Sigmoid colon (tissue), 7 donors: ENCODE measurements at places on chromosomes 6 and 20.

GRCh38 chr6:152318278-152318677 lies 318.9 kb downstream of the SYNE1 start:
- no peak for DNase-seq

DNA sequence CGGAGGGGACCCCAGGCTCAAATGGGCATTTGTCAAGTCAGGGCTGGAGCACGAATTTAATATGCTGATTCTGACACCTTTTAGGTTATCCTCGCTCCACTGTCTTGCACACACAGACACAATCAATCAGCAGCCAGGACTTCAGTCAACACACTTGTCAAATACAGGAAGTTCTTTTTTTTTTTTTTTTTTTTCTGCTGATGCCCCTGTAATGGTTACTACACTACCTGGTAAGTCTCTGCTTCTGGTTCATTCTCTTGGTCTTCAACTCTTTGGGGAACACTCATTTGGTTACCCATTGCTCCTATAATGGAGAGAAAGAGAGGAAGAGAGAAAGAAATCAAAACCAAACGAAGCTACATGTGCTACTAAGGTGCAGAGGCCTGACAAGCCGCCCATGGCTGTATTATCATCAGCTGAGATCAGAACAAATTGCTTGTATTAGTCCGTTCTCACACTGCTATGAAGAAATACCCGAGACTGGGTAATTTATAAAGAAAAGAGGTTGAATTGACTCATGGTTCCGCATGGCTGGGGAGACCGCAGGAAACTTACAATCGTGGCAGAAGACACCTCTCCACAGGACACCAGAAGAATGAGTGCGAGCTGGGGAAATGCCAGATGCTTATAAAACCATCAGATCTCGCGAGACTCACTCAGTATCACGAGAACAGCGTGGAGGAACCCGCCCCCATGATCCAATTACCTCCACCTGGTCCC lies 11.8 kb downstream of the BCAS1 start:
- DNase-seq = no peak

DNA sequence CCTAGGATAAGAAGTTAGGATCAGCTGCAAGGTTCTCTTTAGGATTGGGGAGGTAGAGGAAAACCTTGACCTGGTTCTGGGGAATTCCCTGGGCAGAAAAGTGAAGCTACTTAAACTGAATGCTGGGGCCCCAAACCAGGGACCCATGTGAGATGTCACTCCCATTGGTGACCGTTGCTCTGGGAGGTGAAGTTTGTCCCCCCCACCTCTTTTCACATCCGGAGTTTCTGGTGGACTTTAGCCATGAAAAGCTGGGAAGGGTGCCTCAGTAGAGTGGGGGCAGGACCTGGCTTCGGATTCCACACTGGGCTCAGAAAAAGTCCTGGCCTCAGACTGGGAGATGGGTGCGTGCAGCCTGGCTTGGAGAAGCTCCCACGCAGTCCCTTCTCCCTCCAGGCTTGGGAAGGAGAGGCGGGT lies 13.2 kb downstream of the TJAP1 start:
- no peak for DNase-seq

- DNase-seq = no peak
These were observed 26.8 kb downstream of the MANBAL start for GRCh38 chr20:37316116-37316774.

DNA sequence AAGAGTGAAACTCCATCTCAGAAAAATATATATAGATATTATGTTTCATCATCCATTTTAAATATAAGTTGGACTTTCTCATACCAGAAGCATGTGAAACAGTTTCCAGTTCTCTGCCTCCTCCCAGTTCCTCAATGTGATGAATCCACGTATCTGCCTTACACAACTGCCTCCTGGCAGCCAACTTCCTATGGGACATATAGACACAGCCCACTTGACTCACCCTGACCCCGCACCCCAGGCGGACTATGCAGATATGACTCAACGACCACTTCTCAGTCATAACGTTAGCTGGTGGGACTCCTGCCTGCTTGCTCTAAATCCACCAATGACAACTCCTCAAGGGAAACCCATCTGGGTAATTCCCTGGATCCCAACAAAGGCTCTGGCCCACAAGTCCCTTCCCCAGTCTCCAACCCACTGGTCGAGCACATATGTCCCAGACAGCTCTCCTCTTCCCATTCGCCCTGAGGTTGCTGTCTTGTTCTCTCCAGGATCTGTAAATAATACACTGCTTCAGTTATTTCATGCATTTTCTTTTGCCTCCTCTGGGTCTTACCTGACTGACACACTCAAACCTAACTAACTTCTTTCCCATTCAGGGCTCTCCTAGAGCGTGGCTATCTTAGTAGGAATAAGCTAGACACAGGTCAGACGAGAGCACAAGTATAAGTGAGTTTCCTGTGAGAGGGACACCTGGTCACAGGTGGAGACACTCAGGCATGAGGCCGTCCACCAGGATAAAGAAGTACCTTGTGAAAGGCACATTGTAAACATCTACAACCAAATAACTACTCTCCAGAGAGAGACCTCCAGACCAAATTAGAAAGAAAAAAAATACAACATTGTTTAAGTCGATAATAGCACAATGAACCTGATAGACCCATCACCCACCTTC lies 548.5 kb downstream of the CD83 start:
- no peak for DNase-seq

DNA sequence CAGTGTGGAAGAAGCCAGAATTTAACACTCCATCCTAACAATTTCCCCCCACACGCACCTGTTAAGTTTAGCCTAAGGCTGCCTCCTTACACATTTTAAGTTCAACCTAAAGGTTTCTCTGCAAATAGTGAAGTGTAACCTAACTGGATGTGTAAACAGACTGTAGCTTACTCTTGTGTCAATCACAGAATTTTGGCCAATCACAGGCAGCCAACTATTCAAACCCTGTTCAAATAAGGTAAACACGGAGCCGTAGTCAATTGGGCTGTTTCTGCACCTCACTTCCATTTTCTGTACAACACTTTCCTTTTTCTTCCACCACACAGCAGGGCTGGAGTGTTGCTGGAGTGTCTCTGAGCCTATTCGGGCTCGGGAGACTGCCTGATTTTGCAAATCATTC lies 92.1 kb downstream of the ISM1 start:
- no peak for DNase-seq

- no peak for DNase-seq
These were observed 776.4 kb downstream of the C6orf118 start for GRCh38 chr6:164533045-164533362.

- DNase-seq = no peak
These were observed 12.2 kb downstream of the TTLL2 start for GRCh38 chr6:167336844-167337630.

- no peak for DNase-seq
These were observed 1.1 kb downstream of the TBP start for GRCh38 chr6:170555305-170555704.

DNA sequence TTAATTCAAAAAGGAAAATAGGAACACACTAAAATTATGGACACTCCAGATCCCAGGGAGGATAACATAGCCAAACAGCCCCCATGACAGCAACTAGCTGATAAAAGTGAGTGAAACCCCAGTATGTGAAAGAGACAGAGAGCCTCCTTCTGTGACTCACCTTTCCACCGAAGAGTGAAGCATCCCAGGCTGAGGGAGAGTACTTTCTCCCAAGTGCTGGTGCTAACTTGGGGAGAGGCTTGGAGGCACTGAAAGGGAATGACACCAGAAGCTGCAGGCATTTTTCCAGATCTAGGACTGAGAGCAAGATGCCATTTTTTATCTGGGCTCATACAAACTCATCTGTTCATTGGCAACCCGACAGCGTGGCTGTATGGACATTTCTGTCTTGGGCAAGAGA lies 339.8 kb downstream of the HTR1B start:
- no peak for DNase-seq

DNA sequence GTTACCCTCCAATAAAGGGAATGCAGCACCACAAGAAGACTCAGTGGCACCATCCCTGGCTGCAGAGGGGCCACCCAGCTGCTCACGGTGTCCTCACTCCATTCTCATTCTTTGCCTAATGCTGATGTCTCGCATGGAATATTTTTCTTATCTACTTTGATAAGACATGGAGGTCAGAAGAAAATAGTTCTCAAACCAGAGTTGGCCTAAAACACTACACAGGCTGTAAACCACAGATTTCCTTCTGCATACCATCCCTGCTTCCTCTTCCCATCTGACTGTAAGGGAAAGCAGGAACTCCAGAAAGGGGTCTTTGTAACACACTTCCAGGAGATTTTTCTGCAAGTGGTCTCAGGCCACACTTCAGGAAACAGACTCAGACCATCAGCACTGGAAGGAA lies 43.1 kb upstream of the CD93 start:
- no peak for DNase-seq

DNA sequence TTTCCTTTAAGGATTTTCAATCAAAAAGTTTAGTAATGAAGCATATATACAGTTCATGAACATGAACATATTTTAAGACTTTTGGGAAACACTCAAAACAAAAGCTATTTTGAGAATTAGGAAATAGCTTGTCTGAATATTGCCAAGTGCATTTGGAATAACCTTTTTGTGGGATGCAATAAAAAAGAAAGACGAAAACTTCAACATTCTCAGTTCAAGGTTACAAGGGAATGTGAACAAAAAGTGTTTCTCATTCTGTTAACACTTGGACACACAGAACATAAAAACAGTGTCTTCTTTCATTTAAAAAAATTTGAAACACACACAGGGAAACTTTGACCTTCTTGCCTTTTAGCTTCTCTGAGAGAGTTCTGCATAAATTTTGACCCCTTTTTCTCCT lies 72.7 kb upstream of the TCF21 start:
- DNase-seq = no peak

DNA sequence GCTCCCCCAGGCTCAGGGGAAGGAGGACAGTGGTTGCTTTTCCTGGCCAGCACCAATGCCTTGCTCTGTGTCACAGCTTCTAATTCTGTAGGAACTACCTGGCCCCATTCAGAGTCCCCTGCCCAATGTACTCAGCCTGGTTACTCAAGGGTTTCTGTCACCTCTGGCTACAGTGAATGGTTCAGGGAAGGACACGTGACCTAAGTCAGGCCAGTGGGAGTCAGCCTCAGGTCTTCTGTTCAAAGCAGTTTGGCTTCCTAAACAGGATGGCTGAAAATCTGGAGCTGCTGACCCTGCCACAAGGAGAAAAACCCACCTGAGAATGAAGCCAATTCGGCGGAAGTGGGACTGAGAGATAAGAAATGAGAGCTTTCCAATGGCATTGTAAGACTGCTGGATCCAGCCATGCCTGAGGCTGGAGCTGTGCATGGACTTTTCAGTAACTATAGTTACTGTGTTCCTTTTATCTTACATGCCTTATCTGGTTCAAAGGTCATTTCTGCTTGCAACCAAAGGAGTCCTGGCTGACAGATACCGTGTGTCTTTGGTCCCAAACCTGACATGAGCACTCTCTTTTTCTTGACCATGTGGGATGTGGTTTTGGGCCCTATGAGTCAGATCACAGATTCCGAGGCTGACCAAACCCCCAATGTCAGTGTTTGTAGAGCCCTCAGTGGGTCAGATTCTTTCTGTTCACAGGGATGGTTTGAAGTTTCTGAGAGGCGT lies 104.3 kb downstream of the SULF2 start:
- no peak for DNase-seq

DNA sequence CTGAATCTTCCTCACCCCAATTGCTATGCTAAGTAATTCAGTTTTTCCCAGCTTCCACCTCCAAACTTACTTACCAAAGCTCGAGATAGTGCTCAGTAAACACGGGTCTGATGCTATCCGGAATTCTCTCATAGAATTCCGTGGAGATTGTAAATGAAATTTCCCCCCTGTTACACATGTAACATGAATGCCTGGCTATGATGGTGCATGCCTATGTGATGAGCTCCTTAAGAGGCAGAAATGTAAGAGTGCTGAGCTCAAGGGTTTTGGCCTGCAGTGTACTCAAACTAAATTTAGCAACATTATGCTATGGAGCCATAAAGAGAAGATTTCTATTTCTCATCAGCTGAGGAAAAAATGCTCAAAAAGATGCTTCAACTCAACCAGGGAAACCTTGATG lies 133.4 kb upstream of the FUT9 start:
- no peak for DNase-seq

GRCh38 chr6:167755461-167755860 lies 71.2 kb upstream of the AFDN start:
- peak; percentile 45 for DNase-seq

GRCh38 chr20:37529214-37529967 lies 1.7 kb upstream of the BLCAP start:
- no peak for DNase-seq

- DNase-seq = peak; percentile 25
These were observed 130.8 kb downstream of the TAF4 start for GRCh38 chr20:61934716-61935530.

GRCh38 chr6:80009531-80009930 lies 5.1 kb downstream of the TTK start:
- DNase-seq = no peak

GRCh38 chr20:62671765-62672164 lies 29.5 kb downstream of the SLCO4A1 start:
- DNase-seq = no peak

DNA sequence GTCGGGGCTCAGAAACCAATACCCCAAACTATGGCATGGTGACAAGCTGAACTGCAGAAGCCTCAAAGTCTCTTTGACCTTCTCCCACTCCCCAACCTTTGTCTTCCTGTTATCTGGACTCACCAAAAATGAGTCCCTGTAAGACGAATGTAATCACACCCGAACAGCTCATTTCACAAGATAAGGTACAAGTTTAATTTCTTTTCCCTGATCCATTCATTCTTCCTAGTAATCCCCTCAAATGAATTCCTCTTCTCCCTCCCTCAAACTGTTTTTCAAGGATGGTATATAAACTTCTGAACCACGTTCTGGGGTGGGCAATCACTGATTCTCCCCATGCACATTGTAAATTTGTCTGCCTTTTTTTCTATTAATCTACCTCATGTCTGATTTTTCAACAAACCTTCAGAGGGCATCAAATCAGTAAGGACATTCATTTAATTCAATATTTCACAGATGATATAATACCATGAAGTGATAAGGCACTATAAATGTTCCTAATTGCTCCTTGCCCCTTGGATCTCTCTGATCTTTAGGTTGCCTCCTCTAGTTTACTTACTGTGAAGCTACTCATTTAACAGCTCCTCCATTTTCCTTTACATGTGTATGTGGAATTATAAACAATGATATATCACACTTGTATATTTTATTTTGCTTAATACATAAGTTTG lies 77.2 kb downstream of the OR2B2 start:
- DNase-seq = no peak

- no peak for DNase-seq
These were observed 181.9 kb upstream of the CHD6 start for GRCh38 chr20:41800040-41800439.

DNA sequence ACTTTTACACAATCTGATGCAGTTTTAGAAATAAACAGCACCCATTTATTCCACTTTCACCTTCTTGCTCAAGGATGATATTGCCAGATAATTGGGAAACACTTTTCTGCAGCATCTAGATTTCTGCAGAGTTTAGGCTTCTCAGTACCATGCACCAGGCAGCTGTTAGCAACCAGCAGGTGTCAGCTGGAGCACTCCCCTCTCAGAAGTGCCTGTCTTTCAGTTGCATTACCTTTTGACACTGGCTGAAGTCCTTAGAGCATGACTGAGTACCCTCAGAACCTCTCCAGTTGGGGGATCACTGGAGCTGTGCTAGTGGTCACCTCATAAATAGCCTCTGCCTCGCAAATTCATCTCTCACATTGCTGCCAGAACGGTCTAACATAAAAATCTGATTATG lies 91.2 kb downstream of the DNAH8 start:
- no peak for DNase-seq
